ENCODE measurements at places on chromosomes 11 and 22.

DNA sequence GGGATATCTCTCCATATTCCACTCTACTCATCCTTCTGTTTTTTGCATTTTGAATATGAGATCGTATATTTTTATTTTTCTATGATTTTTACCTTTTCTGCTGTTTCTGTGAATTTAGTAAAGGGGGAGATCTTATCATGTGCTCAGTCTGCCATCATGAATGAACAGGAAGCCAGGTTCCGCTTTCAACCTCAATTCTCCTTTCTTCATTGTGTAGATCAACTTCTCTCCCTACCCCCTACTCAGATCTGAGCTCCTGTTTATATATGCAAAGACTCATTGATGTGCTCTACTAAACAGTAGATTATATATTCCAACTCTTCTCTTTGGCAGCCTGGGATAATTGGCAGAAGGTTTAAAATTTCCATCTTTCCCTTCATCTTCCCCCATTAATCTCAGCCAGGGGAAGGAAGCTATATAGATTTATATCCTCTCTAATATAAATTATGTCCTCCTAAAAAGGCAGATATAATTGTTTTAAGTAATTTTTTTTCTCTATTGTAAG lies 336.7 kb upstream of the PLET1 start:
- no peak for DNase-seq

- DNase-seq: no peak
Measured at GRCh38 chr11:2386591-2386990, 9.5 kb downstream of the CD81 start.

GRCh38 chr22:44186737-44187136 lies 6.0 kb downstream of the PARVG start:
- DNase-seq: no peak

DNA sequence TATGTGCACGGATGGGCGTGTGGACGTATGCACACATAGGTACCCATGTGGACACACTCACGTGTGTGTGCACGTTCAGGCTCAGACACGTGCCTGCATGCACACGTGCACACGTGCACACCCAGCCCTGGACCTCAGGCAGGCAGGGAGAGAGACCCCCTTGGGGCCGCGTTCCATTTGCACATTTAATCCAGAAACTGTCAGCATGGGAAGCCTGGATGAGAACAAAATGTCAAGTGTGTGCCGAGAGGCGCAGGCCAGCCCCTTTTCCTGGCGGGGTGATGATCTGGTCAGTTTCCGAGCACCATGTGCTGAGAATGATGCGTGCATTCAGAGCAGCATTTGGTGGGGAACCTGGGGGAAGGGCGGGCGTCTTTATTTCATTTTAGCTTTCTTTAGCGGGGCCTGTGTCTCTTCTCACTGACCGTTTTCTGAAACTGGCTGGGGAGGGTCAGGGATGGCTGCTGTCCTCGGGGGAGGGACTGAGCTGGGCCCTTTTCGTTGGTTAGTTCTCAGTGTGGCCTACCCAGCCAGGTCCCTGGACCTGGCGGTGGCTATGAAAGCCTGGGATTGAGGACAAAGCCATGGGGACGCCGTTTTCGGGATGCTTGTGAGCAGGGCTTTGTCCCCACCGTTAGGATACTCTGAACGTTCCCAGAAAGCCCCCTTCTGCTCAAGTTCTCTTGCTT lies 96.3 kb downstream of the KCNQ1 start:
- DNase-seq: no peak

DNA sequence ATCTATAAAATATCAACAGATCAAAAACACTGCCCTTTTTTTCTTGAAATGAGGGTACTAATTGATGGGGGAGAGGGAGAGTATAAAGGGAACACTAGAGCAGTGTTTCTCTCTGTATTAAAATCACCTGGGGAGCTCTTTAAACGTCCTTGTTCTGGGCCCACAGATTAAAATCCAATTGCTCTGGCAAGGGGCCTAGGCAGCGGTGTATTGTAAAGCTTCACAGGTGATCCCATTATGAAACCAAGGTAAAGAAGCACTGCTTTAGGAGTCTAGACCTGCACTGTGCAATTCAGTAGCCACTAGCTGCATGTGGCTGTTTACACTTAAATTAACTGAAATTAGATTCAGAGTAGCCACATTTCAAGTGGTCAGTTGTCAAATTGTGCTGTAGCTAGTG lies 3.0 kb downstream of the AQP11 start:
- no peak for DNase-seq

DNA sequence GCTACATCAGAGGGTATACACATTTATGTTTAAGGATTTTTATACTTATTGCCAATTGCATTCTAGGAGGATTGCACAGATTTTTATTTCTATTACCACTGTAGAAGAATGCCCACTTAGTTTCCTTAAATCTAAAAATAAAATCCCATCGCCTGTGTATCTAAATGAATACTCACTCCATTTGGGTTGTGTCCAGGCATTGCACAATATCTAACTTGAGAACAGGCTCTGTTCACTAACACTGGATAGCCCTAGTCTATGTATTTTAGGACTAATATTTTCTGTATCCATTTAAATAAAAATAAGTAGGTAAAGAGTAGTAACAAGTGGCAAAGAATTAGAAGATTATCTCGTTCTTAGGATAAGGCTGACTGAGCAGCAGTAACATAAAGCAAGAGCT lies 4.1 kb downstream of the C11orf52 start:
- DNase-seq: no peak

GRCh38 chr11:91435694-91436395 lies 788.8 kb upstream of the FAT3 start:
- DNase-seq: no peak

GRCh38 chr22:31605851-31606585 lies 56.0 kb downstream of the PISD start:
- no peak for DNase-seq

GRCh38 chr11:69801513-69802335 lies 17.5 kb downstream of the FGF3 start:
- DNase-seq: peak; percentile 52

- DNase-seq: no peak
Measured at GRCh38 chr22:20404881-20405280, 10.9 kb downstream of the ZNF74 start.
